ENCODE measurements at places on chromosomes 4 and X. TPM values are rescaled to one million over a fixed set of nuclear protein-coding genes. Genes with fewer than 3 reads are reported as not detected.

DNA sequence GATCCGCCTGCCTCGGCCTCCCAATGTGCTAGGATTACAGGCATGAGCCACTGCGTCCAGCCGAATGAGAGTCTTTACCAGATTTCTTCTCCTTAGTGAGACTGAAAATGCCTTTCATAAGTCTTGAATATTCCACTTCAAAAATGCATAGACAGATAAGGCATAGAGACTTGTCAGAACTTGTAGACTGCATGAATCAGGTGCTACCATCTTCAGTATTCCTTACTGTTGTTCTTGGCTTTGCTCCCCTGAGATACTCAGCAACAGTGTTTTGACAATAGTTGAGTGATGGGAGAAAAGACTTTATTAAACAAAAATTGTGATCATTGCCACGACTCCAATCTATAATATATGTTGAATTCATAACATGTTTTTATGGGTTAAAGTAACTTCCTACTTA, 11.0 kb downstream of the TKTL2 start:
- no peak for DNase-seq

- DNase-seq: peak; percentile 63
Measured at GRCh38 chr4:7581477-7581876, 146.7 kb upstream of the PSAPL1 start.

DNA sequence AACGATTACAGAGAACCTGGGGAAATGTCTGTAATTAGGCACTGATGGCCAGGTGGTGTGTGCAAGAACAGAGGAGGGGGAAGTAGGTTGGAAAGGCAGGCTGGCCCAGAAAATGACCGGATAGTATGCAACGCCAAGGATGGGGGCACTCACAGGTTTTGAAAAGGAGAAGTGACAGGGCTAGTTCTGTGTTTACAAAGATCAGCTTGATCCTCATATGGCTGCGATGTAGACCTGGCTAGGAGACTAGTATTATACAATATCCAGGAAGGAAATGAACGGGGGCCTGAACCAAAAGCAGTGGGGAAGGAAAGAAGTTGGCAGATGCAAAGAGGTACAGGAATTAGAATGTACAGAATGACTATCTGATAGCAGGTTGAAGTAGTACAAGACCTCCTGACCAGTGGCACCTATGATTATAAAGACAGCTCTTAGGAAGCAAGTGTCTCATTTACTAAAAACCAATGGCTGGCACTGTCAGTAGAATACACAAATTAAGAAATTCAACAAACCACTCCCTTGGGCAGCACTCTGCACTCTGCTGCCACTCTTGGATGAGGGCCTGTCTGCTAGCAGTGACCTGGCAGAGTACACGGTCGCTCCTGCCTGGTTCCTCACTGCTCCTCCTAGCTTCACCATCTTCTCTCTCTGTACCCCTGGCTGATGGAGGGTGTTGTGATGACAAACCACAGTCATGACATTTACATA, 14.1 kb downstream of the MFAP3L start:
- DNase-seq: no peak

DNA sequence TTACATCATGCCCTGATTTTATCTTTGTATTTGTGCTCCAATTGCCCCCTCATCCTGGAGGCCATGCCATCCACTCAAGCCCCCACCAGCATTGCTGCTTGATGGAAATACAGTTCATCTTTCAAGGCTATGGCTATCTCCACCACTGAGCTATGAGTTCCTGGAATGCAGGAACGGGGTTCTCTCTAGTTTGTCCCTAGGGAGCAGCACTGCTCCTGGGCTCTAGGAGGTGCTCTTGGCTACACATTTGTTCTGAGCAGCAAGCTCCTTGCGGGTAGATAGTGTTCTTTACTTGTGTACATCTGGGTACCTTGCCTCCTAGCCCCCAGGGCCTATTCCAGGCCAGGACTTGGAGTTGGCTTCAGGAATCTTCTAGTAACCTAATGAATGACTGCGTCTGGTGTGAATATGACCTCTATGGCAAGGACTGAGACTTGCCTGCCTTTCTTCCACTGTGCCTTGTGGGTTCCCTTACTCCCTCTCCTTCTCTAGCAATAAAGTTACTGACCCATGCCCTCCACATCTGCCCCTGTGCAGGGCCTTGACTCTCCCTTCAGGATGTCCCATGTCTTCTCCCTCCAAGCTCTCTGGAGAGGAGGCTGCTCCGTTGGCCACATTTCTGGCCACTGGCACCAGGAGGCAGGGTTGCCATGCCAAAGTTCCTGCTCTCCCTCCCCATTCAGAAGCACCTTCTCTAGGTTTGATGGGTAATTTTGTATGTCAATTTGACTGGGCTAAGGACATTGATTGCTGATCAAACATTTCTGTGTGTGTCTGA, 7.6 kb downstream of the CITED1 start:
- no peak for DNase-seq

DNA sequence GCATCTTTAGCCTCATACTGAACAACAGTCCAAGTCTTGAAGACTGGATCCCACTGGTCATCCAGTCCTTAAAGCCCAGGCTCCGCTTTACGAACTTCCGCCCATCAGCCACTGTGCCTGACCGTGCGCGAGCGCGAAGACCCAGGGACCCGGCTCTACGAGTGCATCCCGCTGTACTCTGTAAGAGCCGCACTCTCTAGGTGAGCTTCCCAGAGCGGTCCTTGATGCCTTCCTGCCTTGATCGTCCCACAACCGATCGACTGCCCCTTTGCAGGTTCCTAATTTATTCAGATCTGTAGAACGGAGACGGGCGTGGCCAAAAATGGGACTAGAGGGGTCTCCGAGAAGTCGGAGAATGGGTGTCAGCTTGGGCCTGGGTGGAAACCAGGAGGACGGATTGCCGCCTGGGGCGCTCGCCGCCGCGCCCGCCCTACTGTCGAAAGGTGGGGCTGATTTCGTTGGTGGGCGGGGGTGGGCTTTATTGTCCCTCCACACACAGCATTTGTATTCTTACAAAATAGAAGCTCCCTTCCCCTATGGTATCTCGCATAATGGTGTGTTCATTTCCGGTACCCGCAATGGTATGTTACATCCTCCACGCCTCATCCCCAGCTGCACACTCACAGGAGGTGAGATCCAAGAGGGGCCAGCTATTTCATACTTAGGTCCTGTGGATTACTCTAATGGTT, 42.3 kb upstream of the FAM156A start:
- DNase-seq: no peak

- DNase-seq: peak; percentile 67
Measured at GRCh38 chrX:53312946-53313727, 31.8 kb upstream of the IQSEC2 start.

DNA sequence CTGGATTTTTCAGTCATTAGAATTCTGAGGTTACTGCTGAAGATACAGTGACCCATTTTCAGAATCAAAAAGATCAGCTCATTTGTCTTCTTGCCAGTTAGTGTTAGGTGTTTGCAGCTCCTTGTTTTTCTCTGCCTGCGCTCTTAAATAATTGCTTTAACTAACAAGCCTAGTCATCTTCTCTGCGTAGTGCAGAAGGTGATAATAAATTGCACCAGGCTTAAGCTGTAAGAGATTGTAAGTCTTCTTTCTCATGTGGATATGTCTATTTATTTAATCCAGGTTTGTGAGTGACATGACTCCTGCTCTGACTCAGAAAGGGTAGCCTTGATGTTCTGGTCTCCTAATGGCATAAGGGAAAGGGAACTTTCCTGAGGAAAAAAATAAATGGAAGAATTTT, 167.2 kb downstream of the CEP135 start:
- DNase-seq: no peak

DNA sequence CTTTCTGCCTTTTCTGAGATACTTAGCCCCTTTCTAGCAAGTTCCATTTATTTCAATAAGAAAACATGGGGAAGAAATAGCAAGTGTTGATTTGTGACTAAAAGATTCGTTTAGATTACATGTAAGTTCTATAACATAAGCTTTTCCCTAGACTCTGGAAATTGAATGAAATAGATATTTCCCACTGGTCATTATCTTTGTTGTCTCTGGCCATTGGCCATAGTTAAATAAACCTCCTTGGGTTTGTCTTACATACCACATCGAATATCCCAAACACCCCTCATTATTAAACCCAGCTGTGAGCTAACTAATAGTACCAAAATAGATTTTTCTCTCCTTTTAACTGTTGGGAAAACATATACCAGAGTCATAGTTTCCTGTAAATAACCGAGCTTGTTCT, 534.8 kb downstream of the IQCM start:
- no peak for DNase-seq

GRCh38 chr4:121307445-121308327, 73.1 kb downstream of the QRFPR start:
- DNase-seq: no peak

GRCh38 chr4:185246453-185246852, 37.1 kb downstream of the SNX25 start:
- no peak for DNase-seq

PRRG1 gene
- 8.0 TPM for total RNA-seq

SSX2B gene
- total RNA-seq: not detected

HPSE gene
- total RNA-seq: 0.32 TPM

RHOXF1 gene
- total RNA-seq: 0.33 TPM

GAGE12H gene
- not detected for total RNA-seq

HELT gene
- not detected for total RNA-seq

CYLC1 gene
- not detected for total RNA-seq

CYBB gene
- total RNA-seq: not detected
